Stimulated activated CD8-positive, alpha-beta memory T cell treated with anti-CD3 and anti-CD28 coated beads, Interleukin-4, amount 100 ng/mL, for 1 hour (primary cell): ENCODE measurements at places on chromosomes 5 and 9.

GRCh38 chr5:84623019-84623418 lies 238.3 kb upstream of the EDIL3 start:
- no peak for DNase-seq

DNA sequence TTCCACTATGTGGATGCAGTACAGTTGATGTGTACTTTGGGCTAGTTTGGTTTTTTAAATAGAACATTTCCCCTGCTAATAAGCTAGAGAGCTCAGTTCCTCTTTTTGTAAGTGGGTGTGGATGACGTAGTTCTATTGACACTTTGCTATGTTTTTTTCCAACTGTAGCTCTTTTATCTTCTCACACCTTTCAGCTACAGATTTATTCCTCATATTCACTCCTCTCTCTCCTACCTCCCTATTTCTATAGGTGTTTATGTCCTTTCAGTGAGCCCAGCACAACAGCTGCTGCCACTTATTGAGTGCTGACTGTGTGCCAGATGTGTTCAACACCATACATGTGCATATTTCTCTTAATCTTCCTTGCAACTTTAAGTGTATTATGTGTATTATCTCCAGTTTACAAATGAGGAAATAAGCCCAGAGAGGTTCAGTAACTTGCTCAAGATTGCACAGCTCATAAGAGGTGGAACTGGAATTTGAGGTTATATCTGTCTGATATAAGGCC lies 215.7 kb downstream of the SEMA6A start:
- DNase-seq, result no peak

GRCh38 chr5:124371111-124371706 lies 375.2 kb downstream of the ZNF608 start:
- DNase-seq, result no peak

GRCh38 chr5:150262502-150262901 lies 27.1 kb downstream of the CAMK2A start:
- no peak for DNase-seq

DNA sequence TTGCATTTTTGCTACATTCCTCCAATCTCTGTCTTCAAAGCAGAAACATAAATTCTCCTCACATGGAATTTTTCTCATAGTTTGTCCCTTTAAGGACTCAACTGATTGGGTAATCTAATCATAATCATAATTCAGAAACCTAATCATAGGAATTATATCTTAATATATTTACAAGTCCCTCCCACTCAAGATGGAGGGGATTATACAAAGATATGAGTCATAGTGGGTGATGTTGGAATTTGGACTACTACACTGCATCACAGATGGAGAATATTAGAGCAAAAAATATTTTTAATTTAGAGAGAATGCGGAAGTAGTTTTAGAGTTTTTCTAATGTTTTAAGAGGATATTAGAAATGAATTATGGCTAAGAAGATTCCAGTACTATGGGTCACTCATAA lies 1034.0 kb downstream of the DTWD2 start:
- no peak for DNase-seq

DNA sequence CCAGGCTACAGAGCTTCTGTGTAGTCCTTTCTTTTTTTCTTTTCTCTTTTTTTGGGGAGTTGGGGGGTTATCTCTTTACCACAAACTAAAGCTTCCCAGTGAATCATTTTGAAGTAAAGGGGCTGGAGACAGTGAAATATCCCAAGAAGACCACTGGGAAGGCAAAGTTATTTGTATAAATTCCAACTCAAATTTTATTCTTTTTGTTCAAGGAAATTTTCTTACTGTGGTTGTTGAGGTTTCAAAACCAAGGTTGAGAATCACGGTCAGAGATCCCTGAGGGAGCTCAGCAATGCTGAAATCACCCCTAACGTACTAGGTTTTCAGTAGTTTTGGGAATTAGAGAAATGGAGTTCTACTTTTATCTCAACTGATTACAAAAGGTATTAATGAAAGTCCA lies 175.7 kb downstream of the ARHGEF28 start:
- no peak for DNase-seq

DNA sequence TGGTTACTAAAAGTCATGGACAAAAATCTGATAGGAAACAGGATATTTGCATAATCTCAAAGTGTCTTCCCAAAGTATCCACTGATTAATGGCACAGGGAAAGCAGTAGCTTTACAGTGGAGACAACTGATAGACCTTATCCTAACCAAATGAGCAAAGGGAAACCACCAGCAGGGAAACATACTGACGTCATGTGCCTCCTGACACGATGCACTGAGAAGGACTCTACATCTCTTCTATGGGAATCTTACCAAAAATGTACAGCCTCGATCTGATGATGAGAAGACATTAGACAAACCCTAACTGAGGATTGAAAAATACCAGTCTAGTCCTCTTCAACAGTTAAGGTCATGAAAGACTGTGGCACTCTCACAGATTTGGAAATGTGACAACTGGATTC lies 166.2 kb downstream of the INSYN2B start:
- DNase-seq, result no peak

GRCh38 chr5:68544648-68545552 lies 329.3 kb downstream of the PIK3R1 start:
- no peak for DNase-seq

GRCh38 chr5:96114736-96115135 lies 153.1 kb upstream of the ELL2 start:
- no peak for DNase-seq

- no peak for DNase-seq
Measured at GRCh38 chr9:91084896-91085516, 276.7 kb downstream of the AUH start.

DNA sequence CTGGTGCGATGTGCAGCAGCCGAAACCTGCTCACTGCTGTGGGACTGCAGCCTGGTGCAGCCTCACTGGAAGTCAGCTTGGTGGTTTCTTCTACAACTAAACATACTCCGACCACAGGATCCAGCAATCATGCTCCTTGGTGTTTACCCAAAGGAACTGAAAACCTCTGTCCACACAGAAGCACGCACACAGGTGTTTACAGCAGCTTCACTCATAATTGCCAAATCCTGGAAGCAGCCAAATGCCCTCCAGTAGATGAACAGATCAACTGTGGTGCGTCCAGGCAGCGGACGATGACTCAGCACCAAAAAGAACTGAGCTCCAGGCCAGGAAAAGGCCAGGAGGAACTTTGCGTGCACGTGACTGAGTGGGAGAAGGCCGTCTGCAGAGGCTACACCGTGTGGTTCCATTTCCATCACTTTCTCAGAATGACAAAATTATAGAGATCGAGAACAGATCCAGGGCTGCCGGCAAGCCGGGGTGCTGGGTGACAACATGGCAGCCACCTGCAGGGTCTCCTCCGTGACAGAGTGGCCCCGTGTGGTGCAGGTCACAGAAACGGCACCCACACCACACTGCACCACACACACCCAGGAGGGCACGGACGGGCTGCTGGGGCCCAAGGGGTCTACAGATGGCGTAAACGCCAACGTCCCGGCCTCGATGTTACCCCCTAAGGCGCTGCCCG lies 23.1 kb upstream of the NSMF start:
- no peak for DNase-seq

DNA sequence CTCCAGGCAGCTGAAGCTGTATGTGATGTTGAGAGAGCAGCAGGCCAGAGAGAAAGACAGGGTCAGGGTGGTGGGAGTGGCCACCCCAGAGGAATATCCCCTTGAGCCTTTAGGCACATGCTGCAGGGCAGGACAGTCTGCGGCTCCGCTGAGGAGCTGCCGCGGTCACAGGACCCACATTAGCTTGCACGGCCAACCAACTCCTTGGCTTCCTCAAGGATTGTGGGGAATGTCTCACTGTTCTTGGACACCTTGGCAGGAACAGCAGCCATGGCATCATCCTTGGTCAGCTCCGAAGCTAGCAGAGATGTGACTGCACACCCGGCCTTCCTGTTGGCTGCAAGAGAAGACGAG lies 27.8 kb downstream of the PCDHGC5 start:
- no peak for DNase-seq

GRCh38 chr9:105444130-105444529 lies 3.7 kb upstream of the FSD1L start:
- no peak for DNase-seq

DNA sequence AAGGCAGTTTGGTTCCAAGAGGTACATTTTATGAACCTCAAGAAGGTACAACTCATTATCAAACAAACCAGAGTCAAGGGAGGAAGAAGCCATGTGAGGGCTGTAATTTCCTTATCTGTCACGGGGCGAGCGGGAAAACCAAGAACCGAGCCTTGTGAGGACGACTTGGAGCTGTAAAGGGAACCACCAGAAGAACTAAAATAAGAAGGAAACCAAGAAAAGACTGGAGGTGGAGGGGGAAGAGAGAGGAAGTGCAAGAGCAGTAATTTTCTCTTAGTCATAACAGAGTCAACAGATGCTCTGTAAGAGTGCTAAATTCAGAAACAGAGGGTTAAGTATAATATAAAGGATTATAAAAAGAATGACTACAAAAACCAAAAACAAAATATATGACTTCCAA lies 127.1 kb downstream of the DIRAS2 start:
- no peak for DNase-seq

DNA sequence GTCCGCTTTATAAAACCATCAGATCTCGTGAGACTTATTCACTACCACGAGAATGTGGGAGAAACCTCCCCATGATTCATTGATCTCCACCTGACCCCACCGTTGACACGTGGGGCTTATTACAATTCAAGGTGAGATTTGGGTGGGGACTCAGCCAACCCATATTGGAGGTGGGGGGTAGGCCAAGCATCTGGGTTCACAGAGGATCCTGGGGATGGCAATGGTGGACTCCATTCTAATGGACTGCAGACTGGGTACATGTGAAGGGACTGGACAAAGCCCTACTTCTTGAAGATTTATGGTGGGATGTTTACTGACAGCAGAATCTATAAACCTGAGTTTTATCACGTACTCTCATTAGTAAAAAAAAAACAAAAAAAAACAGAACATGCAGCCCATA lies 15.1 kb downstream of the QRFP start:
- DNase-seq, result no peak

- no peak for DNase-seq
Measured at GRCh38 chr9:131112374-131113154, 12.8 kb upstream of the NUP214 start.

GRCh38 chr5:28516722-28517121 lies 1478.3 kb upstream of the CDH9 start:
- DNase-seq, result no peak

GRCh38 chr9:121059998-121060636 lies 10.0 kb upstream of the C5 start:
- DNase-seq, result no peak

GRCh38 chr5:44028226-44028625 lies 361.0 kb downstream of the FGF10 start:
- DNase-seq, result no peak

DNA sequence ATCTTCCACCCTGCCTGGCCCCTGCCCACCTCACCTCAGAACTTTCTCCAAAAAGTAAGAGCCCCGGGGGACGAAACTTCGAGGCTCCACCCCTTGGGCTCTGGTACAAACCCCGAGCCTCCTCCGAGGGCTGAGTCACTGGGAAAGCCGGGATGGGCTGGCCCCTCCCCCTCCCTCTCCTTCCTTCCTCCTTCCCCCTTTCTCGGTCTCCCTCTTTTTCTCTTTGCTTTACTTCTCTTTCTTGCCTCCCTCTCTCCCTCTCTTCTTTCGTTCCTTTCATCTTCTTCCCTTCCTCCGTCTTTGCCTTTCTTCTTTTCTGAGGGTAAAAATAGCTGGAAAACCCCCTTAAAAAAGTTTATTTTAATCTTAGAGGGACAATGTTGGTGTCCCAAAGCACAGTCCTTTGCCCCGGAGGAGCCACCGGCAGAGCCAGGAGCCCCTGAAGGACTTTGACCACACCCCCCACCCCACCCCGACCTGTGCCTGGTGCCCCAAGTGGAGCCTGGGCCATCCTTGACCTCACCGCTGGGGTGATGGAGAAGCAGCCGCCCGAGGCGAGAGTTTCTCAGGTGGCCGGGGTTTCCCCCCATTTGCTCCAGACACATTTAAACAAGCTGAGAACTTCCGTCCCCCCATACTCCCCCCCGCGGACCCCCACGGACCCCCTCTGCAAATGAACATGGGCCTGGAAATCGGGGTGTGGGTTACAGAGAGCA lies 5.7 kb upstream of the NOTCH1 start:
- no peak for DNase-seq

- no peak for DNase-seq
Measured at GRCh38 chr5:5371957-5372356, 50.5 kb upstream of the ICE1 start.

DNA sequence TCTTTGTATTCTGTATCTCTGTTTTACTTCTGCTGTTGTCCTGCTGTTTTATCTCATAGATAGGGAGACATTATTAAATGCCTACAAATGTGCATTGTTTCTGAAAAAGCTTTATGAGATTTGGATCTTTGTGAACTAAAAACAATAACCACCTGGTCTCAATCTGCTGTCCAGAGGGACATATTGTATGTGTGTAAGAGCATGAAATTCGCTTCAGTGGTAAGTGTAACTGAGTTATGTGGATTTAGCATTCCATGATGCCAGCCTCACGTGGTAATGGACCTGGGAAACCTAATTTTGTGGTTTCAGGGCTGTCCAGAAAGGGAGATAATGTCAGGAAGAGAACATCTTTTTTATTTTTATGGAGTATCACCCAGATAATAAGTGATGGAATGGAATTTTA lies 119.3 kb downstream of the GDNF start:
- no peak for DNase-seq

DNA sequence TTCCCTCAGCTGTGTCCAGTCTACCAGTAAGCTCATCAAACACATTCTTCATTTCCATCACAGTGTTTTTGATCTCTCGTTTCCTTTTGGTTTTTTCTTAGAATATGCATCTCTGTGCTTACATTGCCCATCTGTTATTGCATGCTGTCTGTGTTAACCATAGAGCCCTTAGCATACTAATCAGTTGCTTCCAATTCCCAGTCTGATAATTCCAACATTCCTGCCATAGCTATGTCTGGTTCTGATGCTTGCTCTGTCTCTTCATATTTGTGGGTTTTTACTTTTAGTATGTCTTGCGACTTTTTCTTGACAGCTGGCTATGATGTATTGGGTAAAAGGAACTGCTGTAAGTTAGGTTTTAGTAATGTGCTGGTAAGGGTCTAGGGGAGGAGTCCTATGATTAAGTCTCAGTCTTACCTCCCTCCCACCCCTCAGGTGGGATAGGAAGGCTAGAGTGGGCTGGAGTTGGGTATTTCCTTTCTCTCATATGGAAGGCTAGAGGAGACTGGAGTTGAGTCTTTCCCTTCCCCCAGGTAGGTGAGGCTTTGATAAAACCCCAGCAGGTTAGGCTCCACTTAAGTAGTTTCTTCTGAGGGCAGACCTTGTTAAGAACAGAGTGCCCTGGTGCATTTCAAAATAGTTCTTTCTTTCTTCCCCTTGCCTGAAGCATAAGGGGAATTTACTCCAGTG lies 99.1 kb upstream of the RASGRF2 start:
- DNase-seq, result no peak

DNA sequence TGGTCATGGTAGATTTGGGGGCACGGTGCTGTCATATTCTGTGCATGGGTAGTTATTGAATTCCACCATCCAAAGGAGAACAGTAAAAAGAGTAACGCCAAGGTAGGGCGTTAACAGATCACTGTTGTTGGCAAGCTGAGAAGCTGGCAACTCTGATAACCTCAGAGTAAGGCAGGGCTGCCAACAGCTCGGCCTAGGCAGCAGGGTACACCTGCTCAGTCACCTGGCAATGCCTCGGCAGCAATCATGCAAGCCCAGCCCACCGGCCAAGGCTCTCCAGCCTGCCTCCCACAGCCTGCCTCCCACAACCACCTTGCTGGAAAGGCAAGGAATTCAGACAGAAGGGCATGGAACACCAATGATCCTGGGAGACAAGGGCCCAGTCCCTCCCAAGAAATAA lies 63.9 kb downstream of the KLHL3 start:
- DNase-seq, result no peak
